ENCODE measurements at places on chromosomes 3 and 15.

DNA sequence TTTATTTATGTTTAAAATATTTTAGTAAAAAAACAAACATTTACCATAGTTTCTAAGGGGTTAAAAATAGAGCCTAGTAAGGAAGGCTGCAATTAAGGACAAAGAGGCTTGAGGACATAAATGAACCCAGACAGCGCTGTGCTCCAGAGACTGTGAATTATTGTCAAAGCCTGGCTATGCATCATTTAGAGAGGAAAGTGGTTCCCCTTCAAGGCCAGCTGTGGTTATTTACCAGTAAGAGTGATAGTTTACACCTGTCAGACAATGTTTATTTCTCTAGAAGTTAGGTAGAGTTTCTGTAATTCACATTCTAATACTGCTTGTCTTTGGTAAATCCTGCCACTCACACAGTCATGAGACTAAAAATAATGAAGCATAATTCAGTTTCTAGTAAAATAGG, 32.4 kb upstream of the PIK3R4 start:
- DNase-seq = no peak

DNA sequence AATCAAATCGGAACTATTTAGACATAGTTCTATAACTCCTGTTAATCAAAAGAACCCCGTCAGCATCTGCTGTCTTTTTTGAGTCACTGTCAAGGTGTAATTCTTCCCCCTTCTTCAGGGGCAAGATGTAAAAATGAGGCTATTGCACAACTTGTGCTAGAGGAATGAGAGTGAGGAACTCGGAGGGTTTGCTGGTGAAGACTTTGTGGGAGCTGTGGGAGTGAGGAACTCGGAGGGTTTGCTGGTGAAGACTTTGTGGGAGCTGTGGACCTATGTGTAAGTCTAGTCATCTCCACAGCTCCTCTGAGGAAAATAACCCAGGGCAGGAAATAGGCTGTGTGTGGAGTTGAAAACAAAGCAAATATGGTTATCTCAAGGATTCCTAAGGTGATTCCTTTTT, 2.5 kb upstream of the CERS3 start:
- DNase-seq = no peak

- no peak for DNase-seq
These were observed 120.1 kb upstream of the PRICKLE2 start for GRCh38 chr3:64345371-64345770.

GRCh38 chr15:33656168-33656567, 312.1 kb upstream of the CHRM5 start:
- no peak for DNase-seq

- DNase-seq = no peak
These were observed 55.0 kb upstream of the CHD2 start for GRCh38 chr15:92845126-92845508.

GRCh38 chr3:47225310-47225906, 57.2 kb downstream of the KIF9 start:
- no peak for DNase-seq

GRCh38 chr3:117610156-117610555, 900.6 kb downstream of the TUSC7 start:
- DNase-seq = no peak

DNA sequence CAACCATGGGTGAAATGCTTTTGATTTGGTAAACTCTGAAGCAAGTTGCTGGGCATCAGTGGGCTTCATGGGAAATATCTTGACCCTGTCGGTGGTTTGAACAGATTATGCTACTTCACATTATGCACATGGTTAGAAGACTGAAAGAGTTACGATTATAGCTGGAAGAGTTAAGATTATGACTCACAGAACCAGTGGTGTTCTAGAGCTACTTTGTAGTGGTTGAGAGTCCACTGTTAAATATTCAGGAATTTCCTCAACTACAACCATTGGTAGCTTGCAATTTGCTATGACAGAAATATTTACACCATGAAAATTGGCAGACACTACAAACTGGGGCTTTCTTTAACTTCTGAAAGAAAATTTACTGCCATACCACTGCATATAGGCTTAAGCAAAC, 99.3 kb downstream of the GADL1 start:
- DNase-seq = no peak

- peak; percentile 54 for DNase-seq
These were observed 4.8 kb downstream of the VWA5B2 start for GRCh38 chr3:184234224-184234623.

DNA sequence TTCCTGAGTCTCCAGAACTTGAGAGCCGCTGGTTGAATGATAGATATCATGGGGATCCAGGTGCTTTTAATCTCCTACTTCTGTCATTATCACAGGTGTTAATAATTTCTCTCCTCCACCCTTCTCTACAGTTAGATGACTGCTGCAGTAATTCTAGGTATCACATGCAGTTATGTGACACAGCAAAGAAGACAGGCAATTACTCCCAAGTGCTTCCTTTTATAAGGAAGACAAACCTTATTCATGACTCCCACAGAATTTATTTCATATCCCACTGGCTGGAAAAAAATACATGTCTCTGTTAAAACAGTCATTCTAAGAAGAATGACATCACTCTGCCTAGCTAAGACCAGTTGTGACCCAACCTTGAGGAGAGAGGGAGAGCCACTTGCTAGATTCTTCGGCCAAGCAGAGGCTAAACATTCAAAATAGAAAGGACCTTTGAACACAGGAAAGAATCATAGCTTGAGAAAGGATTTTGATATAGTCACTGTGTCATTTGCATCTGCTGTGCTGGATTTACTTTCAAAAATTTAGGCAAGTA, 500.6 kb downstream of the SI start:
- DNase-seq = no peak

GRCh38 chr15:67304778-67305177, 50.2 kb downstream of the IQCH start:
- no peak for DNase-seq

- no peak for DNase-seq
These were observed 76.6 kb downstream of the MTHFS start for GRCh38 chr15:79820176-79820575.

GRCh38 chr3:30462721-30463470, 143.5 kb upstream of the TGFBR2 start:
- DNase-seq = no peak

GRCh38 chr15:85381850-85382751, 1.7 kb downstream of the AKAP13 start:
- no peak for DNase-seq

DNA sequence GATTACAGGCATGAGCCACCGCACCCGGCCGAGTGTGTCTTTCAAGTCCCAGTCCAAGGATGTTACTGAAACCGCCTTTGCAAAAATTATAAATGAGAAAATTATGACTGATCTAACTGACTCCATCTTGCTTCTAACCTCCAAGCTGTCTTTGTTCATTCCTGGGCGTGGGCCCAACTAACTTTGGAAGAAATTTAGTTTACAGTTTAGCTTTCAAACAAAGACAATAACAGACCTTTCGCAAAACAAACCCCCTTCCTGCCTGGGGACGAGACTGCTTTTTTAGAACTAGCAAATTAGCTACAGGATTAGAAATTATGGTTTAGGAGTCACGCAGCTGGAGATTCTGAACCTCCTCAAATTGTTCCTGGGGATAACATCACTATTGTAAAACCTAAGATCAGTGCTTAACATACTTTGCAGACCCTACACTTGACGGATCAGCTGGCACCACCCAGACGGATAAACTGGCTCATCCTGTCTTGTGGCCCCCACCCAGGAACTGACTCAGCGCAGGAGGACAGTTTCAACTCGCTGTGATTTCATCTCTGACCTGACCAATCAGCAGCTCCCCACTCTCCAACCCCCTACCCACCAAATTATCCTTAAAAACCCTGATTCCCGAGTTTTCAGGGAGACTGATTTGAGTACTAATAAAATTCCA, 23.8 kb downstream of the NANOGP8 start:
- no peak for DNase-seq

DNA sequence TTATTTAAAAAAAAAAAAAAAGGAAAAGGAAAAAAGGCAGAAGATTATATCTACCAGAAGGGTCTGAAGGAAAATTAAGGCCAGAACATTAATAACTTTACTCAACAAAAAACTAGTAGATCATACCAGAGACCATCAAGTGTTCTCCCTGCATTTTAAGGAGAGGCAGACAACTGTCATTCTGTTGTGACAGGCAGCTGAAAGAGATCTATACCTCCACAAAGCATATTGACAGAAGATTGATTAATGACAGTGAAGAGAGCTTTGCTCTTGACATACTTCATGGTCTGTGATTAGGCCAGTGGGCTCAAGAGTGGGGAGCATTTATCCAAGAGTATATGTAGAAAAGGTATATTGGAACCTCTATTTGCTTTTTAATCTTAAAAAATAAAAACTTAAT, 248.4 kb downstream of the CDIN1 start:
- no peak for DNase-seq

GRCh38 chr15:101489237-101489598, 289 bp downstream of the PCSK6 start:
- no peak for DNase-seq

DNA sequence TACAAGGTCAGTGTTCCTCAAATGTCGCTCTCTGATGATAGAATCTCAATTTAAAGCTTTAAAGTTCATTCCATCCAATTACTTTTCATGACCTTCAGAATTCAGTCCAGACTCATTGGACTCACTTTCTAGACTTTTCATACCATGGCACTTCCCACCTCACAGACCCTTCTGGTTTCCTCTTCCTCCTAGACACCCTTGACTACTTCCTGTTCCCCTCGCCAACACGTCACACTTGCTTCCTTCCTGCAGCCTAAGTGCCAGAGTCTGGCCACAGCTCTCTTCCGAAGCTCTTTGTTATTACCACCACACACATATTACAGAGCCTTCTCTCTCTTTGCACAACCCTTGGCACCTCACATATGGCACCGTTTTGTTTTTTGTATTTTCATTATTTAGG, 59.1 kb upstream of the UMPS start:
- DNase-seq = no peak

GRCh38 chr3:64023861-64024223, 548 bp upstream of the PSMD6 start:
- DNase-seq = no peak

- DNase-seq = no peak
These were observed 143.0 kb upstream of the CTDSPL start for GRCh38 chr3:37718632-37719031.

DNA sequence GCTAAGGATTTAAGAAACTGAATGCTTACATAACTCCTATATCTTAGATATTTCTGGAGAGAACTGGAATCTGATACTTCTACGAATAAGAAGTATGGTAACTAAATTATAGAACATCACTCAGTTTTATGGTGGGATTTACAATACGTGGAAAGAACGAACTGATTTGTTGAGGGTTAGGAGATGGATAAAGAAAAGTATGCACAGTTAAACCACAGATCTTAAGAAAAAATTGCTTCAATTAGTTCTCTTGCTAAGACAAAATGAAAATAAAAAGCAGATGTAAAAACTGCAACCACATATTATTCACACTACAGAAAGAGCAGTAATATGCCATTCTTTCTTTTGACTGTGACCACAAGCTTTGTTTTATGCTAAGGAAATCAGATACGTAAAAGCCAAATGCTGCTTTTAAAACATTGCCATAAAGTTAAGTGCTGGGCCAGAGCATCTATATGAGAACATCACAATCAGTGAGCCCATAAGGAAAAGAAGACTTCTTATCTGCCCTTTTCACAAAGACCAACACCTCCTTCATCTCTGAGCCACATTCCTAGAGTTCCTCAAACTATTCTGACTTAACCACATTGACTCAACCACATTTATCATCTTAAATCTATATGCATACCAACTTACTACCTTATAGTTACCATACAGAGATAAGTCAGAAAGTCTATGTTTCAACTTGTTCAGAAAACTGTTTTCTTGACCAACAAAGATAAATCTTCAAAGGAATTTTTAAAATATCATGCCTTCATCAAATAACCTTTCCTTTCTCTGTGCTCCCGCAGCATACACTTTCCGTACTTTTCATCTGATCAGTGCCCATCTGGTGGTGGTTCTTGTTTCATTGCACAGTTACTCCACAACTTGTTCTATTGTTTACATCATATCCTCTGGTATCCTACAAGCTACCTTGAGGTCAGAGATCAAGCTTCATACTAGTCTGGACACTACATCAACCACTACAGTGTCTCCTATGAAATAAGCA, 61.7 kb downstream of the FSIP1 start:
- DNase-seq = no peak

DNA sequence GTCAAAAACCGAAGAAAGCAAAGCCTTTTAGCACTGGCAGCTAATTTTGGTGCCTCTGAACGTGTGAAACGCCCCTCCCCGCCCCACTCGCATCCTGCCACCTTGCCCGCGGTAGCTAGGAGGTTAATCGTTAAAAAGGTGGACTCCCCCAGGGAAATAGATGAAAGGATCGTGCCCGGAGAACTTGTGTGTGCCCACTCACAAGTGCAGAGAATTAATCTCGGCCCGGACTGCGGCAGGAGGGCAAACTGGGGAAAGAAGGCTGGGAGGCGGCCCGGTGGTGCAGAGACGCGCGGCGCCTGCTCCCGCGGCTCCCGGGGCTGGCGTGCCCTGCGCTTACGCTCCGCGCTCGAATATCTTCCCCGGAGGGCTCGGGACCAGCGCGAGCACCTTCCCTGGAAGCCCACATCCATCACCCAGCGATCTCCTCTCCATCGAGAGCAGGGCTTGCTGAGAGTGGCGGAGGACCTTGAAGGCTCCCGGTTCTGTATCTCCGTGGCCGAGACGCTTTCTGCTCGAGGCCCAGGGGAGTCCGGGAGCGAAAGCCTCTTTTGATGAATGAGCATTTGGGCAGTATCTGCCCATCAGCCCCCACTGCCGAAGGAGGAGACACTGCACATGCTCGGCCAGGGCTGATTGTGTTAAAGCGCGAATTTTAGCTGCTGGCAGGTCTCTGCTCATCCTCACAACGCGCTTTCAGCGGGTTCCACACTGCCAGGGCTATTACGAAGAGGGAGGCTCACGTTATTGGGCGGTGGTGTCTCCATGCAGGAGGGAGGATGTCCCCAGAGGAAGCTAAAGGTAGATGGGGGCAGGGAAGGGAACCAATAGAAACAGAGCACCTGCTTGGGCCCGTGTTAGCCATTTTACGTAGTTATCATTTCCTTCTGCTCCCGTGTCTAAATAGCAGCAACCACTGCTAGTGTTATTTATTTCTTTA, 1.3 kb upstream of the SPTSSB start:
- DNase-seq = no peak

DNA sequence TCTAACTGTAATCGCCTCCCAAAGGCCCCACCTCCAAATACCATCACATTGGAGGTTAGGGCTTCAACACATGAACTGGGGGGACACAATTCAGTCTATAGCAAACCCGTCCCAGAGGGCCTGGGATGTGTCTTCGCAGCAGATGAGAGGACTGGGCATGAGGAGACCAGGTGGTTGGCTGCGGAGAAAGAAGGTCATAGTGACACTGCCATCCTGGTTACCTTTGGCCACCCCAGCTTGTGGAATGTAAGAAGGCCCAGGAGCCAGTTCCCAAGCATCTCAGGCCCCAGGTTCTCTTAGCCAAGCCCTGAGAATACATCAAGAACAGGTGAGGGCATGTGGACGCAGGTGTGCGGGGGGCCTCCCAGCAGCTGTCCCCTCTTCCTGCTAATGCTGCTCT, 6.4 kb upstream of the RARRES1 start:
- DNase-seq = no peak

DNA sequence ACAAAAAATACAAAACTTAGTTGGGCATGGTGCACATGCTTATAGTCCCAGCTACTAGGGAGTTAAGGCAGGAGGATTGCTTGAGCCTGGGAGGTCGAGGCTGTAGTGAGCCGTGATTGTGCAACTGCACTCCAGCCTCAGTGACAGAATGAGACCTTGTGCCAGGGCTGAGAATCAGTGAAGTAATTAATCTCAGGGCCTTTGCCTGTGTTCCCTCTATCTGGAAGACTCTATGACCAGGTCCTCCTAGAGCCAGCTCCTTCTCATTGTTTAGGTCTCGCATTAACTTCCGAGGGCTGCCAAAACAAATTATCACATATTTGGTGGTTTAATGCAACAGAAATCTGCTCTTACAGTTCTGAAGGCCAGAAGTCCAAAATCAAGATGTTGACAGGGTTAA, 41.4 kb upstream of the FLNB start:
- no peak for DNase-seq

Data from SW 1271 (cell line).